Left lobe of liver (tissue), 2 donors: ENCODE measurements at places on chromosomes 1 and 21. TPM values are rescaled to one million over a fixed set of nuclear protein-coding genes. Genes with fewer than 3 reads are reported as not detected.

CD5L gene
- 11.9 TPM for total RNA-seq

BSND gene
- total RNA-seq = not detected

CFHR2 gene
- total RNA-seq = 295 TPM

FMO2 gene
- total RNA-seq = 8.1 TPM

OR4F16 gene
- total RNA-seq = not detected

NRIP1 gene
- 19.3 TPM for total RNA-seq

PODN gene
- 3.0 TPM for total RNA-seq

SPATA6 gene
- 7.5 TPM for total RNA-seq
